ENCODE measurements at places on chromosomes 6 and 20.

GRCh38 chr6:80502871-80503270 is 396.4 kb downstream of the BCKDHB start:
- no peak for DNase-seq

DNA sequence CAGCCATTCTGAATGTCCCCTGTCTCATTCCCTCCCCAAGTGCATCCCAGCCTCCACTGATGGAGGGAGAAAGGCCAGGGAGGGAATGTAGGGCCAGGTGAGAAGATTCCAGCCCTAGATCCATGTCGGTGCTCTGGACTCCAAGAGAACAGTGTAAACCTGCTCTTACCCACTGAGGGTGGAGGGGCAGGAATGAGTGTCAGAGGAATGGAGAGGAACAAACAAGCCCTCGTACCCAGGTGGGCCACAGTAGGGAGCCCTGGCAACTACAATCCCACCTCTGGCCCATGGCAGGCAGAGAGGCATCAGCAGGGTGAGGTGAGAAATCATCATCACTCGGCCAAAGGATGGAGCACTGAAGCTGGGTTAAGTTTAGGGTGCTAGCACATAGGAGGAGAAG is 54.6 kb downstream of the STAU1 start:
- no peak for DNase-seq

- DNase-seq = no peak
Measured at GRCh38 chr6:548091-548490, 108.8 kb downstream of the HUS1B start.

GRCh38 chr20:34871966-34872621 is 562 bp downstream of the GGT7 start:
- no peak for DNase-seq

DNA sequence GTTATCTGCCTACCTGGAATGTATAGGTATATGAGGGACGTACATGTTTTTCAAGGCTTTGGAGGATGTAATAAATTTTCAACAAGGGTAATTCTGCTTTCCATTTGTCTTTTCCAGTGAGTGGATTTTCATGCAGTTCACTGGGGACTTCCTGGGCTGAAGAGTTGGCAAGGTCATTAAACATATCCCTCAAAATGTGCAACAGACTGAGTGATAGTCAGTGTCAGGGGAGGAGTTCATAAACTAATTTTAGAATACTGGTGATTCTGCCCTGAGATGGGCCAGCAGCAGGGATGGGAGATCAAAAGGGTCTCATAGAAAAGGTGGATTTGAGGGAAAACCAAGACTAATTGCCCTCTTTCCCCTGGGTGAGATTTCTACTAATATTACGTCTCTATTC is 122.3 kb upstream of the CLDN20 start:
- DNase-seq = no peak

DNA sequence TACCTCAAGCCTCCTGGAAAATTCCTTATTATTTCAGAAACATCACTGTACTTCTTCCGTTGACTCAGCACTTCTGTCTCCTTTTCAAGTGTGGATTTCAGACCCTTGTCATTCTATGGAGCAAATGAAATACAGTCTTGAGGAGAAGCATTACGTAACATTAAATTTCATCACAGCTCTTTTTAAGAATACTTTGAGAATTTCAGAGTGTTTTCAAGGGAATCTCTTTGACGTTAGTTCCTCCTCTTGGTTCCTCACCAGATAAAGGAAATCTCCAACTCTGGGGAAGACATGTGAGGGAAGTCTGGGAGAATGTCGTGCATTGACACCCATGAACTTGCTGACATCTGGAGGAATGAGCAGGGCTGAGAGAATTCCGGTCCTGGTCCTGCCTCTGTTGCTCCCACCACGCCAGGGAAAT is 32.3 kb downstream of the UST start:
- no peak for DNase-seq

DNA sequence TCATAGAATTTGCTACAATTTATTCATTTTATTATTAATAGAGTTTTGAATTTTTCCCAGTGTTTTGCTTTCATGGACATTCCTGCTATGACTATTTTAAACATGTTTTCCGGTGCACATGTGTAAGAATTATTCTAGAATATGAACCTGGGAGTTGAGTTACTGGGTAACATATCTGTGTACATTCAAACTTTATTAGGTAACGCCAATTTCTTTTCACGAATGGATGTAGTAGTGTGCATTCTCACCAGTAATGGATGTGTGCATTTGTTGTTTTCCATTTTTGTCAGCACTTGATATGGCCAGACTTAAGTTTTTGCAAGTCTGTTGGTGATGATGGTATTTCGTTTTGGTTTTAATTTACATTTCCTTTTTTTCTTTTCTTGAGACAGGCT is 118.8 kb downstream of the CDKAL1 start:
- no peak for DNase-seq

DNA sequence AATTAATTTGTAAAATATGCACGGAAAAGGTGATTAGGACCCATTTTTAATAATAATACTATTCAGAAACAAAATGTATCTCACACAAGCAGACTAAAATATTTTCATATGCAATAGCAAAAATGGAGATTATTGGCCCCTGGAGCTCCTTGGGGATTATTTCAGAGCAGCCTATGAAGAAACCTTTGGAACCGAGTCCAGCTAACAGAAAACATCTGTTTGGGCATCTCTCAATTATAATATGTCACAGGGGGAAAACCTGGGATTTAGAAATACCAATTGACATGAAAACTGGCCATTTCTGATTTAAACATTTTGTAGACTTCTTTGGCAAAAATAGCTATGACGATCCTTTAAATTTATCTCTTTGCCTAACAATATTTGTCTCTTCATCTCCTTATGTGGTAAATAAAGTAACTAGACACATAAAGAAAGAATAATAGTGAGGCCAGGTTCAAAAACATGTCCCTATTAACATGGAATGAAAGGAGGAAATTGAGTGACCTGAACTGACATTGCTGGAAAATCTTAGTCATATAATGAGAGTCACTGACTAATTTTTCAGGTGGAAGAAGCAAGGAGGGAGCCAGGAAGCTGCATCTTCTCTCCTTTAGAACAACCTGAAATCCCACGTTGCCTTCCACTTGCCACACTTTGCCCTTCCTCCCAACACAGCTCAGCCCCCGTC is 199.0 kb downstream of the SOD2 start:
- peak; percentile 6 for DNase-seq

DNA sequence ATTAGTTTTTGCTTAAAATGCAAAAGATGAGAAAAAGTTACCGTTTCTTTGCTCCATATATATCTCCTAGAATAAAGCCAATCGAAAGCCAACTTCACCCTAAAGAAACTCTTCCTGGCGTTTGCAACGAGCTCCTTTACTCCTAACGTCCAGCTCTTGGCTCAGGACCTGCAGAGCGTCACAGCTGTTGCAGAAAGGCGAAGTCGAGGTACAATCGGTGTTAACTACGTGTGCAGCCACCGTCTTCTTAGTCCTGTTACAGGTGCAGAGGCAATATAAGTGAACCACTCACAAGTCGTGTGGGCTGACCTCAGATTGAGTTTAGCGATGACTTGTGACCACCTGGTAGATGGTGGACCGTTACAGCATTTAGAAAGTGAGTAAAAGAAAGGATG is 113.1 kb downstream of the TRIM27 start:
- DNase-seq = no peak

GRCh38 chr20:12535316-12535715 is 473.5 kb upstream of the SPTLC3 start:
- no peak for DNase-seq

- DNase-seq = peak; percentile 30
Measured at GRCh38 chr6:114284281-114284680, 58.5 kb downstream of the HS3ST5 start.

DNA sequence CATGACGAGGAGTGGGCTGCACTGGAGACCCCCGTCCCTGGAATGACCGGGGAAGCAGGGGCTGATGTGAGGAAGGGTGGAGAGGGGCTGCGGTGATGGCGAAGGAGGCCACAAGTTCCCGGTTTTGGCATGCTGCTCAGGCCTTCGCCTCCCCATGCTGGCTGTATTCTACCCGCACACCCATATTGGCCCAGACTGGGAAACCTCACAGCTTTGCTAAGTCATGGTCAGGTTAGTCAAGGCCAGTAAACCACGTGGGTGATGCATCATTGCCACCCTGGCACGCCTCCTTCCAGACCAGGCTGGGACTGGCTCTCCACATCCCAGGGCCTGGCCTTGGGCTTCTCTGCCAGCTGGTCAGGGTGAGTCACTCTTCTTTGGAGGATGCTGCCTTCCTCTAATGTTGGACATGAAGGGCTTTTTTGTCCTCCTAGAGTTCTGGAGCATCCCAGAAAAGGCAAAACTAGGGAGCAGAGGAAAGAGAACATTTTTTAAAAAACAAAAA is 53.8 kb downstream of the PCNA start:
- peak; percentile 100 for DNase-seq

- DNase-seq = no peak
Measured at GRCh38 chr20:34703061-34703423, 1.1 kb upstream of the TP53INP2 start.

DNA sequence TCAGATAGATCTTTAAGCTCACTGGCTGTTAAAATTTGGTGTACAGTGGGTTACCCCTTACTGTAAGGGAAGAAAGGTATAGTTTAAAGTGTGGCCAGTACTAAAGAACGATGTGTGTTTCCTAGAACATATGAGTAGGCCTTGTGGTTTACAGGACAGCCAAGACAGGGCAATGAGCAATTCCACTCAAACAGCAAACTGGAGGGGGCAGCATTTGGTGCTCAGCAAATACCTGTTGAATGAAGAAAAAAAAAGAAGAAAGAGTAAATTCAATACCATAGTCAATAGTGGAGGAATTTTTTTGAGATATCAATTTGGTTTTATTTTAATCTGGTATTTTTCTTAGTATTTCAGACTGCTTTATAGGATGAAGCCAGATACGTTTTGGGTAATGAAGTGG is 3.8 kb upstream of the NCOA5 start:
- peak; percentile 38 for DNase-seq

- peak; percentile 96 for DNase-seq
Measured at GRCh38 chr20:38290829-38291814, 12.8 kb upstream of the BPI start.

DNA sequence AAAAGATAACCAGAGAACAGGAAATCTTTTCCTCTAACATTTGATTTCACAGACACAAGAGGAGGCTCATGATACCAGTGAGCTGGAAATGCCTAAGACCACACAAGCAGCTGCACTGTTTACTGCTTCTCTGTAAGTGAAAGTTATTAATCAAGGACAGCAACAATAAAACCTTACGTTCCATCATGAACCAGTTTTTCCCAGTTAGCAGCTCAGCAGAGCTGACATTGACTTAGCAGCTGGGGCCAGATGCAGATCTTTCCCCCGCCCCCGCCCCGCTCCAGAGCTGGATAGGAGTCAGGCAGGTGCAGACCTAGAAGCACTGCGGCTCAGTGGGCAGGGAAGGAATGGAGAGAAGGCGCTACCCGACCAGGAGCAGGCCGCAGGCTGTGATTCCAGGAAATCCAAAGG is 275.2 kb downstream of the GMDS start:
- DNase-seq = no peak

DNA sequence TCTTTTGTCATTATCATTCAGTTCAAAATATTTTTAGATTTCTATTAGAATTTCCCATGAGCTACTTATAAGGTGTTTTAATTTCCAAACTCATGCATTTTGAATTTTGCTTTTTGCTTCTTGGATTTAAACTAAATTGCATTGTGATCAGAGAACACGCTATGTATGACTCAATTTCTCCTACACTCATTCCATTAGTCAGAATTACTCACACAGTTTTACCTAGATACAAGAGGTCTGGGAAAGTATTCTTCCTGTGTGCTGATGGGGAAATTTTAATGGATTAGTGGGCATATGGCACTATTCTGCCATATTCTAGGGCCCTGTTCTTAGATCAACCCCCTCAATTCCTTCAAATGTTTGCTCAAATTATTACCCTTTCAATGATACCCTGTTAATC is 49.9 kb upstream of the BMP5 start:
- peak; percentile 94 for DNase-seq

- peak; percentile 80 for DNase-seq
Measured at GRCh38 chr20:36754656-36755222, 8.8 kb upstream of the NDRG3 start.

DNA sequence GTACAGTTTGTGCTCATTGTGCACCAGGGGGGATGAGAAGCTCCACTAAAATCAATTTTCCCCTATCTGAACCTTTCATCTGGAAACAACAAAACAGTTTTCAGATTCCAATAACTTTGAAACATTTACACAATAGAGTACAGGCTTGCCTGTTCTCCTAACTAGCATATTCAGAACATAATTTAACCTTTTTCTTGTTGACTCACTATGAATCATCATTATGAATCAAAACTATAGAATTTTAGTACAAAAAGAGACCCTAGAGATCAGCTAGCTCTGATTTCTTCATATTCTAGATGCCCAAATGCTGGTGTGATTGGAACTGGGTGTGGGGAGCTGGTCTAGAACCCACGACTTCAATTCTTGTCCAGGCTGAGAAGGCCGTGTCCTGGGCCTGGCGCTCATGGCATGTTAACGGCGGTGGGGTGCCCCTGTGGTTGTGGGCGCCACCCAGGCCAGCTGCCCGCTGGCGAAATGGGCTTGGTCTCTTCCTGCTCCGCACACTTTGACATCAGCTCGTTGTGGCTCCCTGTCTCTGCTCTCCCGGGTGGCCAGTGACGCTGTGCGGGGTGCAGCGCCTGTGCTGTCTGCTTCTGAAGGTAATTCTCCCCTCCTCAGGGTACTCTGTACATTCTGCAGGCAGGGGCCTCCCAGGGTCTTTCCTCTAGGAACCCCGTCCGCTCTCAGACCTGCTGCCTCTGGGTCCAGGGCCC is 29.9 kb upstream of the AGPAT4 start:
- peak; percentile 21 for DNase-seq

GRCh38 chr6:37222125-37222967 is 35.2 kb upstream of the TBC1D22B start:
- DNase-seq = peak; percentile 97

GRCh38 chr6:136640132-136640915 is 90.1 kb upstream of the MAP7 start:
- DNase-seq = no peak

- no peak for DNase-seq
Measured at GRCh38 chr6:155399062-155399744, 56.4 kb downstream of the NOX3 start.

- no peak for DNase-seq
Measured at GRCh38 chr6:160679402-160679769, 15.3 kb upstream of the LPA start.

DNA sequence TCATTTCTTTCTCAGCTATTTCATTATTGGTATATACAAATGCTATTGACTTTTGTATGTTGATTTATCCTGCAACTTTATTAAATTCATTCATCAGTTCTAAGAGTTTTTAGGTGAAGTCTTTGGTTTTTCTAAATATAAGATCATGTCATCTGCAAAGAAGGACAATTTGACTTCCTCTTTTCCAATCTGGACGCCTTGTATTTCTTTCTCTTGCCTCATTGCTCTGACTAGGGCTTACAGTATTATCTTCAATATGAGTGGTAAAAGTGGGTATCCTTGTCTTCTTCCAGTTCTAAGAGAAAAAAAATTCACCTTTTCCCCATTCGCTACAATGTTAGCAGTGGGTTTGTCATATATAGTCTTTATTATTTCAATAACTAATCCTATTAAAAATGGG is 38.0 kb downstream of the KIF16B start:
- no peak for DNase-seq

DNA sequence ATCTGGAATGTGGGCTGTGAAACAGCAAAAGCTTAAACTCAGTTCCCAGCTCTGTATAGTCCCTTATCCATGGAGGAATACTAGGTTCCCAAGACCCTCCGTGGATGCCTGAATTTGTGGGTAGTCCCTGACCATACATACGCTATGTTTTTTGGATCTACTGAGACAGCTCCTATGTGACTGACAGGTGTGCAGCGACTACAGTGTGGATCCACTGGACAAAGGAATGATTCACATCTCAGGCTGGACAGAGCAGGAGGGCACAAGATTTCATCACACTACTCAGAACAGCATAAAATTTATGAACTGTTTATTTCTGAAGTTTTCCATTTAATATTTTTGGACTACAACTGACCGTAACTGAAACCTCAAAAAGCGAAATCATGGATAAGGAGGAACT is 125.3 kb downstream of the MAP7 start:
- DNase-seq = no peak
